ENCODE measurements at places on chromosomes 1 and 21.
A peak's percentile ranks its signal among the peaks of the same experiment; 100 is the strongest.

- DNase-seq, result no peak
Observed at GRCh38 chr1:40122855-40123254, 25.8 kb upstream of the PPT1 start.

DNA sequence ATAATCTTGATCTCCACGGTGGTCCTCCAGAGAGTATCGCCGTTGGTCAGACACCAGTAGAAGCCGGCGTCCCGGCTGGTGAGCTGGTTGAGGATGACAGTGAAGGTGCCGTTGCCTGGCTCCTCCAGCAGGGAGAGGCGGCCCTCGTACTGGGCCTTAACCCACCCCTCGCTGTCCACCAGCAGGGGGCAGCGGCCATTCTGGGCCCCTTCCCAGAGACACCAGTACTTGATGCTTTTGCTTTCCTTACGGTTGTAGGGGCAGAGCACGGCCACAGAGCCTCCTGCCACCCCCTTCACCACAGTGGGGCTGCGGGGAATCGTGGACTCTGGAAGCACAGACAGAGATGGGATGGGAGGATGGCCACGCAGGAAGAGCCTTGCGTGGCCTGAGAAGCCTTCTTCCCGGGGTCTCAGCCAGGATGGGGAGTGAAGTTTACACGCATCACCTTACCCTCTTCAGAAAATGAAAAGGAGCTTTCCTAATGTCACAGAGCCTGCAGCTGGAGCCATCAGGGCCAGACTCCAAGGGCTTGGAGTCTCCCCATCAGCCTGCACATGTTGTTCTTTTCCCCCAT lies 10.7 kb downstream of the PIGR start:
- no peak for DNase-seq

- DNase-seq, result no peak
Observed at GRCh38 chr1:11044086-11044848, 2.8 kb downstream of the MASP2 start.

DNA sequence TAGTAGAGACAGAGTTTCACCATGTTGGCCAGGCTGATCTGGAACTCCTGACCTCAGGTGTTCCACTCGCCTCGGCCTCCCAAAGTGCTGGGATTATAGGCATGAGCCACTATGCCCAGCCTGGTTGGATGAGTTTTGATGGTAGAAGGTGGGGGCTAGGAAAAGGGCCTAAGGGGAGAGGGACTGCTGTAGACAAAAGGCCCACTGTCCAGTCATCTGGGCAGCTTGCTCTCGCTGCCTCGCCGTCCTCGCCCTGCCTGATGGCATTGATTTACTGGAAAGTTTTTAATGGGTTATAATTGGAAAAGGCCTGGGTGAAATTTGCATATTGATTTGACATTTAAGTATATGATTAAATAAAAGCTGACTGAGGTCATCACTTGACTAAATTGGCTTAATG lies 175.1 kb upstream of the CSF3R start:
- no peak for DNase-seq

GRCh38 chr1:55054396-55054795 lies 15.0 kb downstream of the PCSK9 start:
- no peak for DNase-seq

- peak; percentile 88 for DNase-seq
Observed at GRCh38 chr1:153352523-153352922, 3.9 kb upstream of the PGLYRP4 start.

DNA sequence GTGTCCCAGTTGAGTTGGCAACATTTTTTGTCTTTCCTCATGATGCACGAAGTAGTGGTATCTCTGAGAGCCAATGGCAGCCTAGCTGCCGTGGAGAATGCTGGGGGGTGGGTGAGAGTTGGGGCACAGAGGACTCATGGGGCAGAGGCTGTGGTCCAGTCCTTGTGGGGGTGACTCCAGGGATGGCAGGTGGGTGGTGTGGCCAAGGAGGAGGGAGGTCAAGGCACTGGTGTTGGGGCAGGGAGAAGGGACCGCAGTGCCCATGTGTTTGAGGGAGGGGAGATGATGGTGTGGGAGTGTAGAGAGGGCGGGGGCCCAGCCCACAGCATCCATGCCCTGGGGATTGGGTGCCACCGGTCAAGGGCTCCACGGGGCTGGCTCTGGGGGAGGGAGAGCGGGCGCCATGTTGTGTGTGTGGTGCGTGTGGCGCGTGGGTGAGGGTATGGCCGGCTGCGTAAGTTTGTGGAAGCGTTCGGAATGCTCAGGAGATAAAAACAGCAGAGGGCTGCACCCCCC lies 63.5 kb downstream of the PRKCZ start:
- DNase-seq, result no peak

- no peak for DNase-seq
Observed at GRCh38 chr1:223210788-223211120, 67.7 kb upstream of the TLR5 start.

- no peak for DNase-seq
Observed at GRCh38 chr1:106875622-106876021, 180.9 kb upstream of the PRMT6 start.

DNA sequence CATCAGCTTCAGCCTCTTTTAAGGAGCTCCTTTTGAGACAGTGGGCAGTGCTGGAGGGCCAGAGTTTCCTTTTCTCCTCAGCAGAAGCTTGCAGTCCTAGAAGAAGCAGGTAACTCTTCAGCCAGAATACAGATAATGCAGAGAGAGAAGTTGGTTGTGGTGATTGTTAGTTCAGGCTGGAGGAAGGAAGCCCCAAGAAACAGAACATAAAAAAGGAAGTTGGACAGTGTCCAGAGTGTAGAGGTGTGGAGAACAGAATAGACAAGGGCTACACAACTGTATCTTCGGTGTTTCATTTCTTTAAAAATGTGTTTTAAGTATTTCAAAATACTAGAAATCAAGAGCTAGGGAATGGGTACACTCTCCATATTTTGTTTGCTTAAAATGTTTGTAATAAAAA lies 6.4 kb upstream of the TACSTD2 start:
- no peak for DNase-seq

DNA sequence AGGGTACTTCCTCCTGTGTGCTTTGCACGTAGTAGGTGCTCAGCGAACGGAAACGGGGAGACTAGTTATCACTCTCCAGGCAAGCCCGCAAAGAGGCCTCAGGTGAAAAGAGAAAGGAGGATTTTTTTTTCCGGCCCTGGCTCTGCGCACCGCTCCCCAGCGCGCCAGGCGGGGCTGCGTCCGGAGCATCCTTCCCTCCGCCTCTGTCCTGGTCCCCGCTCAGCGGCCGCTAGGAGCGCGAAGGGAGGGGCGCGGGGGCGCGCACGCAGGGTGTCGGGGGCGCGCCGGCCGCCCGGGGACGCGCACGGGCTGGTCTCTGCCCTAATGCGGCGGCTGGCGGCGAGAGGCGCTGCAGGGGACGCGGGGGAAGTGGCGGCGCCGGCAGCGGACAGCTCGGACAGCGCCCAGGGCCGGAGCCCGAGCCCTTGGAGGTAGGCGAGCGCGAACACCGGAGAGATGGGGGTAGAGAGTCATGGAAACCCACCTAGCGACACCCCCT lies 42.3 kb upstream of the NFASC start:
- peak; percentile 44 for DNase-seq

DNA sequence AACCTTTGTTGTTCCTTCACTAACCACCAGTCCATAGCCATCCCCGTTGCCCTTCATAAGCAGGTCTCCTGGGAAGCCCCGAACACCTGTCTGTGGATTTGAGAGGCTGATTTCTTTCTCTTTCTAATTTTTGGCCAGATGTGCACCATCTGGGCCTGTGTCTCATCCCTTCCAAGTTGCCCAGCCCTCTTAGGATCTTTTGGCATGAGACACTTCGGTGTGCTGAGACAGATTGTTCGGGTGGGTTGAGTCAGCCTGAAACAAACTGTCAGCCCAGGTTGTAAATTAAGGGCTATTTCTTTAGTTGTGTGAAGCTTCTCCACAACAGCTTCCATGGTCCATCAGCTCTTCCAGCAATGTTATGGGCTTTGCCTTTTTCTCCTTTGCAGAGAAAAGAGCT lies 1.4 kb upstream of the DNAJC11 start:
- no peak for DNase-seq

DNA sequence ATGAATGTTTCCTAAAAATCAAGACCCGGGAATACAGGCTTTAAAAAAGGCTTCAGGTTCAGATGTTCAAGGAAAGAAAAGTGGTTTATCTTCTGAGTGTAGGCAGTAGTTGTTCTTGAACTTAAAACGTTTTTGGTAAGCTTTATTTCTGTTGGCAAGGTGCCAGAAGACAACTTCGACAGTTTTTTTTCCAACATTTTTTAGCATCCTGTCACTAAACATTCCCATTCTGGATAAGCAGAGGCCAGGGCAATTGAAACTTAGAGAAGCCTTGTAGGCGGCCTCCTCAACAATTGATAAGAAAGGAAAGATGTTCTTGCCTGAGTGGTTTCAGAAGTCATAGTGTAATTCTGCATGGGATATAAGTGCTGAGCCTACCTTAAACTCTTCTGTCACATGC lies 66.7 kb downstream of the PATJ start:
- peak; percentile 26 for DNase-seq

DNA sequence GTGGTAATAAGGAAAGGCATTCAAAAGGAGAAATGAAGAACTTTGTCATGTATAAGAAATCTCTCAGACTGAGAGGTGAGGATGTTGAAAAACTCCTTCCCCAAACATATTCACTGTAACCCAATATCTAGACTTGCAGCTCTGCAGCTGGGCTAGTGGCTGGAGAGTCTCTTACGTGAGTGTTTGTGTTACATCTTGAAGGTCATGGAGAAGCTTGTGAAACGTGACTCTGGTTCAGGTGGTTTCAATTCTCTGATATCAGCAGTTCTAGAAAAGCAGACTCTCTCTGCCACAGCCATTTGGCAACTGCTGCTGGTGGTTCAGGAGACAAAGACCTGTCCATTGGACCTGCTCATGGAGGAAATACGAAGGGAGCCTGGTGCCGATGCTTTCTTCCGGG lies 55.0 kb upstream of the EPHA8 start:
- peak; percentile 13 for DNase-seq

- no peak for DNase-seq
Observed at GRCh38 chr21:28776251-28776650, 216.4 kb downstream of the LTN1 start.

DNA sequence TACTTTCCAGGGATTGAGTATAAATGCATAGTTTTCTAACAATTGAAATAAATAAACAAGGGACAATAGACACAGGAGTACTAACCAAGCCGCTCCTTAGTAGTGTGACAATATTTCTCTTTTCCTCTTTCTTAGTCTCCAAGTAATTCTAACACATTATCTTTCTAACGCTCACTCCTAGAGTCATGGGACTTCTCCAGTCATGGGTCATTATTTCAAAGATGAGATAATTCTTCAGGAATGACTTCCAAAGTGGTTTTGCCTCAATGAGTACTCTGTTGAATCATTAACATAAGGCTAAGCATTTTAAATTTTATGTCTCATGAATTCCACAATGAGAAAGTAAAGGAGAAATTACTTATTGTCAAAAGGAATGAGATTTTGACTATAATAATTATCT lies 605.8 kb upstream of the ADAMTS5 start:
- DNase-seq, result peak; percentile 68

- DNase-seq, result no peak
Observed at GRCh38 chr1:192628396-192629057, 7.4 kb upstream of the RGS13 start.

GRCh38 chr1:22413799-22414198 lies 37.9 kb upstream of the ZBTB40 start:
- DNase-seq, result no peak

DNA sequence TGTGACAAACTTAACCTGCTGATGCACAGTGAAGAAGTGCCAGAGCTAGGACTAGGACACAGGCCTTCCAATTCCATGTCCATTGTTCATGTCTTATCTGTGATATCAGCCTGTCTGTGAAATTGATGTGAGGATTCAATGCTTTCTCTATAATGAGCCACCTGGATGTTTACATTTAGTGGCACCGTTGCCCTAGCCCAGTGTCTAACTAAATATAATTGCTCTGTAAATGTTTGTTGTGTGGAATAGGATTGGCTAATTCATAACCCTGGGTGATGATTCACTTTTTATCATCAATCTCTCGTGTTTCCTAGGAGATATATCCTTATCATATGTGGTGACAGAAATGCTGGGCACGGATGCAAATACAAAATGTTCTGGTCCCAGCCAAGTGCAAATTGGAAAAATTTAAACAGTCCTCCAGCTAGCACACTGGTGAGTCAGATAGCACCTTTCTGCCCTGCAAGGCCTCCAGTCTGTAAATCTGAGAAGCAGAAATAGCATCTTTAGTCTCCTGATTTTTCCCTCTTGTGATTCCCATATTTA lies 46.9 kb upstream of the GNG12 start:
- peak; percentile 59 for DNase-seq

GRCh38 chr1:157776971-157777391 lies at the start of gene FCRL2:
Gene FCRL2 (minus strand): TSS chr1:157777132. CDS start chr1:157777073, 59 bp downstream.
- no peak for DNase-seq

GRCh38 chr1:18642278-18643095 lies 11.8 kb downstream of the PAX7 start:
- DNase-seq, result no peak

GRCh38 chr1:91569411-91570119 lies 68.9 kb downstream of the CDC7 start:
- peak; percentile 84 for DNase-seq

DNA sequence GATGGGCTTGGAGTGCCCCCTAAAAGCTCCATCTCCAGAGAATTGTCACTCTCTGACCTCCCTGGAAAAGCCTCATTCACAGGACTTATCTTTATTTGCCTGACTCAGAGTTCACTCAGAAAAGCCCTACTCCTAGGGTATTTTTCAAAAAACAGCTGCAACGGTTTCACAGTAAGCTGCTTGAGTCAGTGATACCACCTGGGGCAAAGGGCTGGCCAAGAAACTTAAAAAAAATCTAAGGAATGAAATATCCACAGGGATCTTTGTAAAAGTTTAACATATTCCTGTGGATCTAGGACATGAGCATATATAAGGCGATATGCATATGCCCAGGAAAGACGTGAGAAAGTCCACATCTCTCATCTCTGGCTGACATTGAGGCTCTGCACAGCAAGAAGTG lies 33.8 kb upstream of the TSPAN2 start:
- DNase-seq, result no peak

DNA sequence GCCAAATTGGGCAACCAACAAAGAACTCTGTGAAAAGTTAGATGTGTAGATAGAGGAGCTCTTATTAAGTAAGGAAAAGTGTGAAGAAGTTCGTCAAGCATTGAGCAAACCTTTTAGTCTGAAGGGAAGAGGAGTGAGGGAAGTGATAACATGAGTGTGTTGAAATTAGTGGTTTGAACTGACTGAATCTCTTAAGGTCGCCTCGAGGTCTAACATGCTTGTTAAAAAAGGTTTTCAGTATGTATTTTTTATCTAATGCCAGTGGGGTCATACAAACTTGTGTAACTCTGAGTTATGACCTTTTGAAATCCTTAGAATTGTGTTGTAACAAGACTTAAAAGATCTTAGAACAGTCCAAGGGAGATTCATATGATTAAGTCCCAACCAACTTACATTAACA lies 34.1 kb downstream of the SOAT1 start:
- DNase-seq, result peak; percentile 13

- DNase-seq, result no peak
Observed at GRCh38 chr1:82299056-82299455, 498.3 kb downstream of the ADGRL2 start.

- DNase-seq, result no peak
Observed at GRCh38 chr1:205542367-205542766, 37.9 kb downstream of the CDK18 start.

GRCh38 chr1:230084408-230085177 lies 17.6 kb downstream of the GALNT2 start:
- DNase-seq, result peak; percentile 97

GRCh38 chr1:227070638-227071285 lies 130.7 kb downstream of the COQ8A start:
- peak; percentile 8 for DNase-seq

GRCh38 chr1:114344656-114345055 lies 166.3 kb downstream of the TRIM33 start:
- no peak for DNase-seq

Data from adipocyte (in vitro differentiated cells).